Omental fat pad (tissue), 4 donors: ENCODE measurements at places on chromosomes 6 and 20. TPM values are rescaled to one million over a fixed set of nuclear protein-coding genes. Genes with fewer than 3 reads are reported as not detected.

Gene ACTL10
- 2.4 TPM for total RNA-seq

Gene WFDC12
- not detected for total RNA-seq

Gene DNAH8
- total RNA-seq: not detected

Gene GRM1
- not detected for total RNA-seq

DNA sequence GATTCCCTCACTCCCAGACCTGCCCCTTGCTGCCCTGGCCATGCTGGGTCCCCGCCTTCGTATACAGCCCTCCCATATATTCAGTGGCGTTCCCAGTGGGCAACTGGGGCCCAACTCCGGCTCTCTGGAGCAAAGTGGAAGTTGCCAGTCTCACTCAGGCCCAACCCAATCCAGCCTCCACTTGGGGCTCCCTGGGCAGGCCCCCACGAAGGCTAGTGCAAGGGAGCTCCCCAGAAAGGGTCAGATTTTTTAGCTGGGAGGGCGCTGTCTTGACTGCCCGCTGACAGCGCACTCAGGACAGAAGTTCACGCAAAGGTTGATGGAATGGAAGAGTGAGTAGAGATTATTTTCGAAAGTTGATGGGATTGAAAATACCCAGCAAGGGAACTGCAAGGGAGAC is 5.9 kb downstream of the TP53TG5 start:
- DNase-seq: no peak

GRCh38 chr6:106973018-106973835 is 1.3 kb downstream of the CD24 start:
- DNase-seq: no peak

- DNase-seq: no peak
These were observed 284.5 kb downstream of the TRDN start for GRCh38 chr6:123352279-123352678.

DNA sequence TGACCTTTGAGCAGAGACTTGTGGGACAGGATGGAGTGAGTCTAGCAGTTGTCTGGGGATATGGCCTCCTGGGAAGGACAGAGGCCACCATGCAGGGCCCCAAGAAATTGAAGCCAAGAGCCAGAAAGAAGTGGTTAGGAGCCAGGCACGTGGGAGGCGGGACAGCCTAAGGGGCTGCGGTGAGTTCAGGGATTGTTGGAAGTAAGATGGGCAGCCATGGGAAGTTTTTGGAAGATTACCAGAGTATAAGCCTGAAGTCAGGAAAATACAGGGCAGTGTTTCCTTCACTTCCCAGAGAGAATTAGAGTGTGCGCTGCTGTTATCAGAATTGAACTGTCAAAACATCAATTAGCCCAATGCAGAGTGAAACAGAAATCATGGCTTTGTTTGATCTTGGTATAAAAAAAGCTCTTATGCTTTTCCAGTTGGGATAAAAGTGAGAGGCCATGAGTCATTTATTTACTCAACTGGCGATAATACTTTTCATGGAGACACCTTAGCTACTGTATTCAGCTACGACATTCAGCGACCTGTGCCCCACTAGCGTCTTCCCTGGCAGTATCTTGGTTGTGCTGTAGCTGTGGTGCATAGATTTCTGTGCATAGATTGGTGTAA is 66.9 kb downstream of the PHACTR2 start:
- DNase-seq: no peak

DNA sequence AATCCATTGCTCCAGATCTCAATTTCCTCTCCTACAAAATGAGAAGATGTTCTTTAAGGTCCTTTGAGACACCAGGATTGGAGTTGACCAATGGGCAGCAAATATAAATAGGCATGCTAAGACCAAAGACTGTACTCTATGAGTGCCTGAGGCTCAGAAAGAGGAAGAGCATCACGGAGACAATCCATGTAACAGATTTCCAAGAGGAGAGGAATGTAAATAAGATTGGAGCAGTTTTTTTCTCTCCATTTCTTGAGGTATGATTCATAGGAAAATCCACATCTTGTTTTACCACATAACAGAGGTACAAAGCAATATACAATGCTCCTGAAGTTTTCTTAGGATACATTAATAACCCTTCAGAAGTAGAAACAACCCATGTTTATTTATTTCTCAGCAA is 109.8 kb downstream of the UBE3D start:
- DNase-seq: no peak
